Activated CD4-positive, alpha-beta T cell treated with anti-CD3 and anti-CD28 coated beads, Interleukin-2, amount 10 ng/mL, durations not matched to agents 7 days and 5 days (primary cell): ENCODE measurements at places on chromosomes 2 and 18. TPM values are rescaled to one million over a fixed set of nuclear protein-coding genes. Genes with fewer than 3 reads are reported as not detected.

GRCh38 chr18:10543277-10543676 is 17.4 kb downstream of the NAPG start:
- H3K36me3 ChIP-seq = peaks cover 65% of the 10 kb centered on the region
- H3K27me3 ChIP-seq = no peaks in the 10 kb centered on the region
- no peak overlapping the region for H3K27ac ChIP-seq
- no peak for DNase-seq
- H3K4me3 ChIP-seq = no peak overlapping the region
- no peaks in the 10 kb centered on the region for H3K4me1 ChIP-seq

DNA sequence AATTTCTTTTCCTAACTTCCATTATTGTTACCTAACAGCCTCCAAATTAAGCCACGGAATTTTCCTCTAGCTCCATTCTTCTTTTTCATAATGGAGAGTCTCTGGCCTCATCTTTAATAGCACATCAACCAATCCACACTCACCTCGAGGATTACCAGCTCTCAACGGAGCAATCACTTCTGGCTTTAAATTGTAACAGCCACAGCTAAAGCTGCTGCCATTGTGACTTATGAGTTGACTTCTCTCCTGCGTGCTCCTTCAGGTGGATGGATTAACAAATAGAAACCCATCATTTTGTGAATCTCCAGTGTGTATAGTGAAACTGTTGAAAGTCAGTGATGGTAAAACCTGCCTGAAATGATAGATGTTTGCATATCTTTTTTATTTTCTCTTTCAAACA is 24.9 kb upstream of the SLC5A7 start:
- no peak overlapping the region for H3K27ac ChIP-seq
- H3K36me3 ChIP-seq = no peaks in the 10 kb centered on the region
- H3K4me3 ChIP-seq = no peak overlapping the region

DNA sequence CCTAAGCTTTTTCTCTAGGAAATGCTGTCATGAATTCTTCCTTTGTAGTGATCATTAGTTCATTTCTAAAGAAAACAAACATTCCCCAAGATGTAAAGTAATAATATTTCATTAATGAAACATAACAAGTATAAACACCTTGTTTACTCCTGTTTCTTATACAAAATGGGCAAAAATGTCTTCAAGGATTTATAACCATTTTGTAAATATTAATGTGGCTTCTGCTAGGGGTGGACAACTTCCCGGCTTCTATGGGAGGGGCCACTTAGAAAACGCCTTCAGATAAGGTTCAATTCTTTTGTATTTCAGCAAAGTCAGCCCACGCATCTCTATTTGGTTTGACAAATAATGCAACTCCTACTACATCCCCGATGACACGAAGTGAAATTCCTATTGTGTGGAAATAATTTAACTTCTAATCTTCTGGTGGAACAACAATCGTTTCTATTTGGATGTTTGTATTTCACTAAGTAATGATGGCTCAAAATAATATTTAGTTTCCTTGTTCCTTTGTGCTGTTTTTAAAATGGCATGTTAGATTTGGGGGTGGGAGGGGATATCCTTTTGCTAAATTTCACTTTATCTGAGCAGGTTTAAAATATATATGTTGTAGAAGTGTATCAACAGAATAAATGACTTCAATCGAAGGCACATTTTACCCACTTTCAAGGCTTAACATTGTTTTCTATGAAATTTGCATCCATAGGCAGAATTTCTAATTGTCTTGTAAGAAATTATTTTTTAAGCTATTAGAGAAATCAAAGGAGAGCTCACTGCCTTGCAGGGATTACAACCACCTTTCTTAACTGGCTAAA is 14.7 kb upstream of the HOXD1 start:
- H3K4me3 ChIP-seq = no peak overlapping the region
- H3K27me3 ChIP-seq = peaks cover 84% of the 10 kb centered on the region
- DNase-seq = no peak
- peaks cover 3% of the 10 kb centered on the region for H3K36me3 ChIP-seq
- no peak overlapping the region for H3K27ac ChIP-seq

DNA sequence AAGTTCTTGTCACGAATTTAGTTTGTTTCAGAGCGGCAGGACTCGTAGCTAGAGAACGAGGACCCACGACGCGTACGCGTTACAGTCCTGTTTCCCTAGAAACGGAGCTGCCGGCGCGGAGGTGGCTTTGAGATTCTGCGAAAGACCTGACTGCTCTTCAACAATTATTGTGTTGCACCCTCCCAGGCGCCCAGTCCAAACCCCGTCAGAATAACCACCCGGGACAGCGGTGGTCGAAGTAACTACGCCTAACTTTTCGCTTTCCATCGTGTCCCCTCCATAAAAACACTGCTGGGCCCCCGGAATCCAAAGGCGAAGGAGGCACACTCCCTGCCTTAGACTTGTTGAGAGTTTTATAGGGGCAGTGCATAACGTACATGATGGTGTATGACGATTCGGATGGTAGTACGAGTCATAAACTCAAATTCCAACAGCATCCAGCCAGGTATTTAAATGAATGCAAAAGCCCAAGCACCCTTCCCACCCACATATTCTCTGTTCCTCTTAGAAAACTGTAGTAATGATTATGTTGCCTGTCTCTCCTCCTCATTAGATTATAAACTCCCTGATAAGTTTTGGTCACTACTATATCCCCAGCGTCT is 651 bp upstream of the STAM2 start:
- no peak for DNase-seq
- peak overlapping the region; percentile 97 for H3K4me3 ChIP-seq
- H3K27me3 ChIP-seq = no peaks in the 10 kb centered on the region

DNA sequence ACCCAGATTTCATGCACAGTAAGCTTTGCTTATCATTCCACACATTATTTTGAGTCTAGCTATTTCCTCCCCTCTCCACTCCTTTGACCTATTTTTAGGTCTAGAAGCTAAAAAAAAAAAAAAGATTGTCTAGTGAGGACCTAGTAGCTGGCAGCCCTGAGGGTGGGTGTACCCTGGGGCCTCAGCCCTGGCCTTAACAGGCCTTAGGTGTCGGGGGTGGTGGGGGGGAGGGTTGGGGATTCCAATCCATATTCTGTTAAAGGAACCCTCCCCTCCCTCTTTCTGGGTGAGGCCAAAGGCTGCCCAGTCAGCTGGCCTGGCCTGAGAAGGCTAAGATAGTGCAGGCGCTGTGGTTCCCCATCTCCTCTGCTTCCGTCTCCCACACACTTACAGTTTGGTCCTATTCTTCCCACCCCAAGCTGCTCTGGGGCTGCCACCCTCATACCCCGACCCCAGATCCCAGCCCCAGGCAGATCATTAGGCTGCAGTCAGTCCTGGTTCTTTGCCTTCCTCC is 65.5 kb upstream of the HK2 start:
- no peak overlapping the region for H3K27ac ChIP-seq
- peaks cover 10% of the 10 kb centered on the region for H3K4me1 ChIP-seq
- peaks cover 2% of the 10 kb centered on the region for H3K27me3 ChIP-seq
- H3K4me3 ChIP-seq = no peak overlapping the region

Gene CCDC148
- total RNA-seq = not detected

Gene MOGAT1
- not detected for total RNA-seq

Gene LAPTM4A
- 52.1 TPM for total RNA-seq

Gene FEV
- total RNA-seq = not detected

Gene ADI1
- 48.2 TPM for total RNA-seq
